ENCODE measurements at places on chromosomes 16 and 17.

DNA sequence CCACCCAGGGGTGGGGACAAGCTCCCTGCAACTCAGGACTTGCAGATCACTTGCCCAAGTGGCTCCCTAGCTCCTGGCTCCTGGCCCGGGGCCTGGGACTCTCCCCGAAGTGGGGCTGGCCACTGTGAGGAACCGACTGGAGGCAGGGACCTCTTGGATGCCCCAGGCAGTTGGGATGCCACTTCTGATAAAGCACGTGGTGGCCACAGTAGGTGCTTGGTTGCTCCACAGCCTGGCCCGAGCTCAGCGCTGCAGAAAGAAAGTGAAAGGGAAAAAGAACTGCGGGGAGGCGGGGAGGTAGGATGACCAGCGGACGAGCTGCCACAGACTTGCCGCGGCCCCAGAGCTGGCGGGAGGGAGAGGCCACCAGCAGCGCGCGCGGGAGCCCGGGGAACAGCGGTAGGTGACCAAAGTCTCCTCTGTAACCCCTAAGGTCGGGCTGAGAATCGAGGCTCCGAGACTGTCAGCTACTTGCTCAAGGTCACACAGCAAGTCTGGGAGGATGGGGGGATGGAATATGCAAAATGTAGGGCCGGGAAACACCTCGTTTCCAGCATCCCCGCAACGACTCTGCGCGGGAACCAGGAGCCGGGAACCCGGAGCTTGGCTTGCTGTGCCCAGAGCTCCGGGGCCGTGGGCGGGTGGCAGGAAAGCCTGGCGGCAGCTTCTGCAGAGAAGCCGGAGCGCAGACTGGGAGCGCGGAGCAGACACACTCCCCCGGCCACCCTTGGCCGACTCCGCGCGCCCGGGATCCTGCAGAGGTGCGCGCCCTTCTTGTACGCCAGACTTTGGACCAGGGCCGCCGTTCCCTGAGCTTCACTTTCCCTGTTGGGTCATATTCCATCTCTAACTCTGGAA lies 1.9 kb downstream of the CIITA start:
- DNase-seq: no peak

DNA sequence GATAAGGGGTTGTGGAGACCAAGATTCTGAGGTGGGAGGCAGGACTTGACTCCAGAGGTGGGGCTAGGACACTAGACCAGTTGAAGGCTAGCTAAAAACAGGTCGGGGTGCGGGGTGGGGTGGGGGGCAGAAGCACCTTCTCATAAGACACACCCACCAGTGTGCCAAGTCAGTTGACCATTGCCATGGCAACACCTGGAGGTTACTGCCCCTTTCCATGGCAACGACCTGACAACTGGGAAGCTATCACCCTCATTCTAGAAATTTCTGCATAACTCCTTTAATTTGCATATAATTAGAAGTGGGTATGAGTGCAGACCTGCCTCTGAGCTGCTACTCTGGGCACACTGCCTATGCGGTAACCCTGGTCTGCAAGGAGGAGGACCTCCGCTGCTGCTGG lies 53.9 kb upstream of the ALOX12 start:
- DNase-seq: no peak

DNA sequence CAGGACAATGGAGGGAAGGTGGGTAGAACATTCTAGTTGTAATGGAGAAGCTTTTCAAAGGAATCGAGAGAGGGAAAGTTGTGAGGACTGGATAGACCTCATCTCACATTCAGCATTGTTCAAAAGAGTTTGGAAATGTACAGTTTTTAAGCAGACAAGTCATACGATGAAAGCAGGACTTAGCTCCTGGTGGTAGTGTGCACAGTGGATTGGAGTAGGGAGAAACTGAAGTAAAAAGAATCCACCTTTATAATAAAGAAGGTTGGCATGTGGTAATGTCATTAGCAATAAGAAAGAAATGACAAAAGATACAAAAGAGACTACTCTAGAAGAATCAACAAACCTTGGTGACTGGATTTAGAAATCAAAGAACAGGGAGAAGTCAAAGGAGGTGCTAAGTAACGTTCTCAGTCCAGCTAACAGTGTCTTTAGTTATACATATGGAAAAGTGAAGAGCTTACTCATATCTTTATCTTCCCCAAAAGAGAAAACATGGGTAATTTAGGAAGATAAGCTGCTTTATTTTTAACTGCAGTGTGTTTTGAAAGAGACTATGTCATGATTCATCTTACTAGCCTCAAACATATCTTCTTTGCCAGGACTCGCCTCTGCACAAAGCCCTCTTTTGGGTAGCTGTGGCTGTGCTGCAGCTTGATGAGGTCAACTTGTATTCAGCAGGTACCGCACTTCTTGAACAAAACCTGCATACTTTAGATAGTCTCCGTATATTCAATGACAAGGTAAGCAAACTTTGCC lies 18.7 kb upstream of the EVI2A start:
- DNase-seq: no peak

DNA sequence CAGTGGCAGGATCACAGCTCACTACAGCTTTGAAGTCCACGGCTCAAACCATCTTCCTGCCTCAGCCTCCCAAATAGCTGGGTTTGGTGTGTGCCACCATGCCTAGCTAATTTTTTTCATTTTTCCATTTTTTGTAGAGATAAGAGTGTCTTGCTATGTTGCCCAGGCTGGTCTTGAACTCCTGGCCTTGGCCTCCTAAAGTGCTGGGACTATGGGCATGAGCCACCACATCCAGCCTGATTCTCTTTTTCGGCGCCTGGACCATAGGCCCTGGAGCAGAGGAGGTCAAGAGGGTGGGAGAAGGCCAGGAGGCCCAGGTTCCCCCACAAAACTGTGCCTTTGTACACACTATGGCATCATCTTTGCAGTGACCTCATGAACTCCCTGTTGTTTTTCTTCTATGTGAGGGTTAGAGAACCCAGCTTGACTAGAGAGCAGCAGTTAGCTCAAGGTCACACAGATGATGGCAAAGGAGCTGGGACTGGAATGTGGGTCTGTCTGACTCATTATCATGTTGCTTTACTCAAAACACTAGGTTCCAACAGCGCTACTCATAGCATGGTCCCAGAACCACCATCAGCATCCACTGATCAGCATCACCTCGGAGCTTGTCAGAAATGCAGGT lies 16.3 kb downstream of the SCN4A start:
- DNase-seq: no peak

Data from T-helper 2 cell (primary cell).